Suprapubic skin (tissue), 4 donors: ENCODE measurements at places on chromosomes 6 and 20. TPM values are rescaled to one million over a fixed set of nuclear protein-coding genes. Genes with fewer than 3 reads are reported as not detected.

PSORS1C1 gene
- 4.1 TPM for total RNA-seq

HSPA1A gene
- 429 TPM for total RNA-seq

WFDC5 gene
- 284 TPM for total RNA-seq

DUSP22 gene
- total RNA-seq: 71.3 TPM

CYP21A2 gene
- 0.39 TPM for total RNA-seq

GJA10 gene
- total RNA-seq: not detected

SIRPB1 gene
- 3.3 TPM for total RNA-seq

ASIP gene
- not detected for total RNA-seq

SIM1 gene
- total RNA-seq: 0.72 TPM

GTF2H4 gene
- total RNA-seq: 10.5 TPM

LHFPL5 gene
- not detected for total RNA-seq

TUBB2B gene
- total RNA-seq: 13.1 TPM

GHRH gene
- not detected for total RNA-seq

BEND6 gene
- total RNA-seq: not detected

LIME1 gene
- 13.9 TPM for total RNA-seq

PROCR gene
- total RNA-seq: 26.6 TPM

PTCRA gene
- not detected for total RNA-seq

ZC2HC1B gene
- not detected for total RNA-seq

EMILIN3 gene
- 5.0 TPM for total RNA-seq

DNAAF9 gene
- 20.9 TPM for total RNA-seq

RCAN2 gene
- total RNA-seq: 6.7 TPM

CDK19 gene
- 14.1 TPM for total RNA-seq

SSTR4 gene
- total RNA-seq: not detected

PHACTR1 gene
- 5.1 TPM for total RNA-seq

CCN5 gene
- 40.1 TPM for total RNA-seq

CALHM6 gene
- 4.1 TPM for total RNA-seq

REV3L gene
- total RNA-seq: 20.9 TPM

TRAPPC3L gene
- total RNA-seq: not detected

C4B gene
- total RNA-seq: 5.6 TPM

SULF2 gene
- 38.8 TPM for total RNA-seq

PXT1 gene
- total RNA-seq: not detected

OR2B6 gene
- not detected for total RNA-seq

C6orf15 gene
- total RNA-seq: 6.8 TPM

OR12D3 gene
- not detected for total RNA-seq

CCDC167 gene
- 16.3 TPM for total RNA-seq

OPRL1 gene
- 0.45 TPM for total RNA-seq

LRRC1 gene
- 34.6 TPM for total RNA-seq

CST5 gene
- total RNA-seq: not detected

MAD2L1BP gene
- 63.1 TPM for total RNA-seq

NINL gene
- 2.5 TPM for total RNA-seq

LAMA5 gene
- 200 TPM for total RNA-seq

SYCP2 gene
- total RNA-seq: 4.0 TPM

HLA-DMA gene
- 18.3 TPM for total RNA-seq

FAM83C gene
- total RNA-seq: 29.3 TPM

CD93 gene
- 19.9 TPM for total RNA-seq

TRERF1 gene
- 20.8 TPM for total RNA-seq

TINAG gene
- total RNA-seq: not detected

ADAM33 gene
- total RNA-seq: 6.3 TPM

HEY2 gene
- 3.0 TPM for total RNA-seq

NR2E1 gene
- total RNA-seq: not detected

ATF6B gene
- 161 TPM for total RNA-seq

PI16 gene
- total RNA-seq: 3.2 TPM

SLC22A16 gene
- total RNA-seq: not detected

SNAP25 gene
- total RNA-seq: 0.52 TPM

RBPJL gene
- not detected for total RNA-seq

SEL1L2 gene
- not detected for total RNA-seq

CCR6 gene
- 0.98 TPM for total RNA-seq

NKX2-2 gene
- not detected for total RNA-seq

XKR7 gene
- total RNA-seq: not detected
